ENCODE measurements at places on chromosomes 2 and 18.
A peak's percentile ranks its signal among the peaks of the same experiment; 100 is the strongest.

DNA sequence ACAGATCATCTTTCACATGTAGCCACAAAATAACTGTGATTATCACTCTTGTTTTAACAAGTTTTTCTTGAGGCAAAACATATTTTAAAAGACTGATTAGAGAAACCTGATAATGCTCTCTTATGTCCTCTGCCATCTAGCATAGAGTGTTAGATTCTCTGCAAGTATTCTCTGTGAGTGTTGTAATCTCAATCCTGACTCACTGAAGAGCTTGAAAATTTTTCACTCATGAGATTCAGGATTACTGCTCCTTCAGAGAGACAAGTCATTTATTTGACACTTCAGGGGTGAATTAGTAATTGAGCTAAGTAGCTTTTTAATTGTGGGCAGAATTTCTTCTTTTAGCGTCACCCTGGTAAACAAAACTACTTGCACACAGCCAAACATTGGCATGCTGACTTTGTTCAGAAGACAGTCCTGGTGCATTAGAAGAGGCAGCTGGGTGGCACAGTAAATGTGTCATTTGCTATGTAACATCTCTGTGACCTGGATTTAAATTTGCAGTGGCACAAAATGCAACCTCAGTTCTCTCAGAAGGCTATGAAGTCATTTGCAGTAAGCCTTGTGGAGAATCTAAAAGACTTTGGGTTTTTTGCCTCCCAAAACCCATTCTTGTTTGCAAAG, 172.9 kb downstream of the LRP1B start:
- no peak for DNase-seq

GRCh38 chr18:49733896-49734585, 79.3 kb downstream of the ACAA2 start:
- DNase-seq, result no peak

DNA sequence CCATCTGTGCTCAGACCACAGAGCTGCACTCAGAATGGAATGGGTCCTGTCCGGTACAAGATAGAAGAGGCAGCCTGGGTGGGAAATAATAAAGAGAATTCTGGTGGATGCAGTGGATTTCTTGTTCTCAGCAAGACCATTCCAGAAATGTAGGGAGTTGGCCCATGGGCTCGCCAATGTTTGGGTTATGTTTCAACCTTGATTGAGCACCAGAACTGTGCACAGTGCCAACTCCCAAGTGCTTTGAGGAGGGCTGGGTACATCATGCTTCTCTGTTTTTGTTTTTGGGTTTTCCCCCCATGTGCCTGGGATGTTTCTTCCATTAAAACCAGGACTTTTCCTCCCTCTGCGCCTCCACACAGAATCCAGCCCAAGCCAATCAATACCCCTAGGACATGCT, 304.1 kb downstream of the TNS1 start:
- DNase-seq, result no peak

GRCh38 chr2:145653553-145653952, 1133.6 kb upstream of the ZEB2 start:
- DNase-seq, result no peak

DNA sequence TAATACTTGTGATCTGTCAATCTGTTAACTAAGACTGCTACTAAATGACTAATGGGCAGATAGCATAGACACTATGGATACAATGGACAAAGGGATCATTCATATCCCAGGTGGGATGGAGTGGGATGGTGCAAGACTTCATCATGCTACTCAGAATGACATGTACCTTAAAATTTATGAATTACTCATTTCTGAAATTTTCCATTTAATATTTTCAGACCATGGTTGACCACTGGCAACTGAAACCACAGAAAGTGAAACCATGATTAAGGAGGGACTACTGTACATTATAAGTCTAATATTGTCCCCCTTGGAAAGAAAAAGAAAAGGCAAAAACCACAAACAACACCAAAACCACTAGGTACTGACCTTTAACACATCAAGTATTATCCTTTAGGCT, 247.0 kb upstream of the SYT4 start:
- no peak for DNase-seq

- no peak for DNase-seq
These were observed 65.8 kb downstream of the SUMO1 start for GRCh38 chr2:202172439-202173211.

DNA sequence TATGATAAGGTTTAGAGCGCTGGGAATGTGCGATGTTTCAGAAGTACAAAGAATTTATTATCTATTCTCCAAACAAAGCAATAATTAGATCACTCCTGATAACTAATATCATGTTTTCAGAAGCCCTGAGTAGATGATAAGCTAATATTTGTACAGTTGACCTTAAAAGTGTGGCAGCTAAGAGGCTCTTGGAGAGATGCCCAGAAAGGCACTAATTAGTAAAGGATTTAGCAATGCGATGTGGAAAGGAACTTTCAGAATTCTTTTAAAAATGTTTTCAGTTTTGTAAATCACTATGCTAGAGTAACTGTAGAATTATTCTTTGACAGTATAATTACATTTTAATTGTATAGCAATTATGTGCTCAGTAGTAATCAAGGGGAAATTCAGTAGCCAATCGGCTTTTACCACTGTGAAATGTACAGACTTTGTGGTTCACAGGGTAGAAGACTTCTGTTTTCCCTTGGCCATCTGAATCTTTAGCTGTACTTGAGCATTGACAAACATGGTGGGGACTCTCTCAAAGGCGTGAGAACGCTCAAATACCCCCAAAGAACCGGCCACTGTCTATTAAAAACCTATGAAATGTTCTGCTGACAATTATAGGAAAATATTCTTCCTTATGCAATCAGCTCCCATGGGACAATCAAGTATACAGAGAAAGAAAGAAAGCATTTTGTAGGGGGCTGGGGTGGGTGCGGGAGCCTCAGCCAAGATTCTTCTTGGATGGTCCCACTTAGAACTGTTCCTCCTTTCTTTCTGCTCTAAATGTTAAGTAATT, 262.8 kb upstream of the AGAP1 start:
- DNase-seq, result no peak

GRCh38 chr2:26587994-26588393, 53.2 kb downstream of the CIB4 start:
- no peak for DNase-seq

DNA sequence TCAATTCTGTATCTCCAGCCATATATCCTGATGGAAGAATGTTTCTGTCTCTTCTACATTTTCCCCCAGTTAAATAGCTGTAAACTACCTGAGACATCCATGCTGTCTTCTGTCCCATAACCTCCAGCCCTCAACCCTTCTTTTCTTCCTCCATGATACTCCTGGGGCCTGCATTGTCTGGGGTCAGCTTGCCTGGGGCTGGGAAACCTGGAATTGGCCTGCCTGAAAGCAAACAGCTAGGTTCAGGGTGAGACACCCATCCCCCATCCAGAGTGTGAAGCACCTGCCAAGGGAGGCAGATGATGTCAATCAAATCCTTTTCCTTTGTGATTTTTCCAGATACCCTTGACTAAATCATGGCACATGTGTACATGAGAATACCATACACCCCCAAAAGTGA, 313.7 kb upstream of the MGAT5 start:
- no peak for DNase-seq

DNA sequence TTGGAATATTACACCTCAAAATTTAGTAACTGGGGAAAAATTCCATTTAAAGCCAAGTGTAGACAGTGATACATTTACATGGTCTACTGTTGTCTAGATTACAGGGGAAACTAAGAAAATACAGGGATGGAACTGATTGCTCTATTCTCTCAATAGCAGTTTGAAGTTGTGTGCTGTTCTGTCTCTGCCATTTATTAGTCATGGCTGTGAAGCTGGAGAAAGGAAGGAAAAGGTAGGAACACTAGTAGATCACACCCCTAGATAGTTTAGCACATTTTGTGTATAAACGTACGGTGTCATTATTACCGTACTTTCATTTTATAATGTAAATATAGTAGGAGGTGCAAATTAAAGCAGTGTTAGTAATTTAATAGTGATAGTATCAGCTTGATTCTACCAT, 170.5 kb downstream of the PHLPP1 start:
- no peak for DNase-seq

DNA sequence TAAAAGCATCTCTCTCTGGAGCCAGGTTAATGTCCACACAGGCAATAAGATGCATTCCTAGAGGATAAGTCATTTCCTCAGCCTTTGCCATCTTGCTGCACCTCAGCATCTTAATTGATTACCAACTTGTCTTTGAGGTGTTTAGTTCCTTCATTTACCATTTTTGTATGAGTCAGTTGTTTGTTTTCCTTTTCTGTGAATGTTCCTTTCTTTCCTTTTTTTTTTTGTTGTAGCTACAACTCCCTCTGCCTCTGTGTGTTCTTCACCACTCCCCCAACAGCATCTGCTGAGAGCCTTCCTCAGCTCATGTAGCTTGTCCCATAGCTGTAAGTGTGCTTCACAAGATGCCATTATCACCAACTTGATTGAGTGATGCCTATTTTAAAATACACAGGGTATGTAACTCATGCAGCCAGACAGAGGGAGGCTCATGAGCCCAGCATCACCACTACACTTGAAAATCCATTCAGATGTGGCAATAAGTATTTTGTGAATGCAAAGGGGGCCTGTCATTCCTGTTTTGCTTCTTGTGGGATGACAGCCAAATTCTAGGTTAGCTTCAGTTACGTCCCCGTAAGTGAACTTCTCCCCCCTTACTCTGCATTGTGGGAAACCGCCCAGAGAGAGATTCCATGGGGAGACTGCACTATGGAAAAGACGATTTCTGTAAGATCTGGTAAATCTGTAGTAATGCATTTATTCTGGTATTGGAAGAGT, 315.9 kb upstream of the ZEB2 start:
- DNase-seq, result no peak

DNA sequence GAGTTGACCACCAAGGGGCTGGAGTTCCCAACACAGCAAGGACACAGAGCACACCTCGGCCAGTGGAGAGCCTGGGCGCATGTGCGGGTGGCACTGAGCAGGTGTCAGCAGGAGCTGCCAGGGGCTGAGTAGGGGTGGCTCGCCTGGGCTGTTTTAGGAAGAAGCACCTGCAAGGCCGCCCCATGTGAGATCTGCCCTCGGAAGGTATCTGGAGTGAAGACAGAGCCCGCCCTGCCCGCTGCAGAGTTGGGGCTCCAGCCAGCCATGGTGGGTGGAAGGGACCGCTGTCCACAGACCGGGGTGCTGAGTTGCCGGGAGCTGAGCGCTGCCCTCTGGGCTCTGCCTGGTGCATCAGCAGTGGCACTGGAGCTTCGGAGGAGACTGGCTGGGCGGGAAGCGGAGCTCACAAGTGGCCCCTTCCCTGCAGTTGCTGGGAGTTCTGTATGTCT, 35.2 kb downstream of the MTERF4 start:
- DNase-seq, result peak; percentile 51

- peak; percentile 64 for DNase-seq
These were observed 25.9 kb downstream of the HS6ST1 start for GRCh38 chr2:128292599-128293425.

- no peak for DNase-seq
These were observed 36.5 kb downstream of the HS1BP3 start for GRCh38 chr2:20614201-20615067.

DNA sequence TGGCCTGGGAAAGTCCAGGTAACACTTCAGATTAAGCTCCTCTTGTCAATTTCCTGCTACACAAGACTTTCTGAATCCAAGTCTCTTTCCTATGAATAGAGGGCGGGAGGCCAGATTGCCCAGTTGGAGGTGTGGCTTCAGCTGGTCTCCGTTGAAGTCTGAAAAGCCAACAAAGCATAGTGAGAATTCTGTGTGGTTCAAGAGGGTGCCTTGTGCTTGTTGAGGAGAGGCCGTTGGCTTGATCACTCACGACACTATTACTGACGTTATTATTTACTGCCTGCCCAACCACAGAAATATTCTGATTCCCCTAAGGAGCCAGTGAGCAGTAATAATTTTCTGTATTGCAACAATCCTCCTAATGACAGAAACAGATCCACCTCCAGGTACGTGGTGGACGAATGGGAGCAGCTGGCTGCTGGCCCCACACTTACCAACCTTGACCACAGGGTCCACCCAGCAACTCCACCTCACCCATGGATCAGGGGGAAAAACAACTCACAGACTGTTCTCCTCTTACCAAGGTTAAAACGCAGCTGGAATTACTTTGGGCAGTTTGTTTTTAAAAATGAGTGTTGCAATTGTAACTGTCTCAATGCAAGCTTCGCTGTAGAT, 21.9 kb downstream of the NRP2 start:
- DNase-seq, result no peak

DNA sequence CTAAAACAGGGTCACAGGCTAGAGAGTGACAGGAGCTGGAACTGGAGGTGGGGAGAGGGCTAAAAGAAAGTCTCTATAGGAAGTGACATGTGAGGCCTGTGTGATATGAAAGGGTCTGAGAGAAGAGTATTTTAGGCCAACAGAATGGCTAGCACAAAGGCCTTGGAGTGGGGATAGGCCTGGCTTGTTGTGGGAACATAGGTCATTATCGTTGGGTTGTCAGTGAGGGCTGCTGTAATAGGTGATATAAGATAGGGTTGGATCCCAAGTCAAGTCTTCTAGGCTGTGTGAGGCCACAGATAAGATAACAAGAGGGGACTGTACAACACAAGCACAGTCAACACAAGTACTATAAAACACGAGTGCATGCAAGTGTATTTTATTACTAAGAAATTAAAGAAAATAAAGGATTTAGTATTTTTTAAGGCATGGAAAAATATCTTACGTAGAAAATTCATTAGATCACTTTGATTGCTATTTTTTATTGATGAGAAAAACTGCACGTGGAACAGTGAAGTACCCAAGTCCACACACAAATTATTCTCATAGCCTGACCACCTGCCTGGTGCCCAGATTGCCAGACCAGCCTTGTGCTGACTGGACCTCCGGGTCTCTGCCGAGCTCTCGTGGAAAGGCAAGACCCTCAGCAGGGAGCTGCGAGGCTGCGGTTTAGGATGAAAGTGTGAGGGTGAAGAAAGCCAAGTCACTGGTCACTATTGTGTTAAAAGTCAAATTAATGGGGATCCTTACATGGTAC, 14.1 kb downstream of the LTBP1 start:
- no peak for DNase-seq

DNA sequence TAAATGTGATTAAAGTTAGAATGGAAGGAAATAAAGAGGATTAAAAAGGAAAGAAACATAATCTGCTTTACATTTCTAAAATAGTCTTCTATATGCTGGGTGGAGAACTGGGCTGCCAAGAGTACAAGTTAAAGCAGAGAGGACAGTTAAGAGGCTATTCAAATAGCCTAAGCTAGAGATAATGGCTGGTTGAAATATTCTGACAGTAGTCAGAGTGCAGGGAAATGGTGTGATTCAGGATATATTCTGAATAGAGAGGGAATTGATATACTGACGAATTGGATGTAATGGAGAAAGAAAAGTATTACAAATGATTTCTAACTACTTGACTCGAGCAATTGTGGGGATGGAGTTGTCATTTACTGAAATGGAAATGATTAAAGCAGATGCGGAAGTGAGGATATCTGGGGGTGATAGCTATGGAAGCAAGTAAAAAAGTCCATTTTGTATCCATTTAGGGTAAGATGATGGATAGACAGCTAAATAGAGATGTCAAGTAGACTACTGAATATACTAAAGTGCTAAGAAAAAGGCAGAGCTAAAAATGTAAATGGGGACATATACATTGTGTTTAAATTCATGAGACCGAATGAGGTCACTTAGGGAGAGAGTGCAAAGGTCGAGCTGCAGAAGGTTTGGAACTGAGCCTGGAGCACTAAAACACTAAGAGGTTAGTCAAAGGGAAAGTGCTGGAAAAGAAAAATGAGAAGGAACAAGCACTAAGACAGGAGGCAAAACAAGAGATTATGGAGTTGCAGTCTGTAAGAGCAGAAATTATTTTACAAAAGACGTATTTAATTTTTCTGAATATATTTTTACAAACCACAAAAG, 696.8 kb downstream of the LRRTM4 start:
- no peak for DNase-seq
